Mucosa of gallbladder (tissue), 1 donor: ENCODE measurements at places on chromosomes 7 and 10. TPM values are rescaled to one million over a fixed set of nuclear protein-coding genes. Genes with fewer than 3 reads are reported as not detected.

GRCh38 chr7:107560898-107561516 lies 2.7 kb downstream of the COG5 start:
- DNase-seq = no peak

GRCh38 chr10:15783941-15784636 lies 64.4 kb upstream of the ITGA8 start:
- DNase-seq = no peak

The EBLN1 gene
- not detected for total RNA-seq

The RADIL gene
- total RNA-seq = 2.4 TPM

DNA sequence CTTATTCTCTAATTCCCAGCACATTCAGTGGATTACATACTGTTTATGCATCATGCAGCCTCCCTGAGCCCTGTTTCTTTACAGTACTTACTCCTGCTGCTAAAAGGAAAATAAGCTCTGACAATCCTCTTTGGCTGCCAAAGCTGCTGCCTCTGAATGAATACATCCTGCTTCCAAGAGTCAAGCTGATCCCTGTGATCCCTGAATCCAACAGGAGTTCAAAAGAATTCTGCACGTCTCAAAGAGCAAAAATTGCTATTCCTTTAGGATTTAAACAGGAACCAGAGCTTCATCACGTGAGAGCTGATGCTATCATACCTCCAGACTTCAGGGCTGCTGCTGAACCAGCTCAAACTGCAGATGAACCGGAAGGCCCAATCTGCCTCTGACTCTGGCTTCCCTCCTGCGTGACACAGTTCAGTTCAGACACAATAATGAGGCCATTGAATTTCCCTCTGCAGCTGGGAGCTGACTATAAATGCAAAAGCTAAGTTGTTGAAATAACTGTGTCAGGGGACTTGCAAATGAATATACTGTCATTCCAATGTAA lies 851.0 kb upstream of the PHF14 start:
- peak; percentile 13 for DNase-seq

DNA sequence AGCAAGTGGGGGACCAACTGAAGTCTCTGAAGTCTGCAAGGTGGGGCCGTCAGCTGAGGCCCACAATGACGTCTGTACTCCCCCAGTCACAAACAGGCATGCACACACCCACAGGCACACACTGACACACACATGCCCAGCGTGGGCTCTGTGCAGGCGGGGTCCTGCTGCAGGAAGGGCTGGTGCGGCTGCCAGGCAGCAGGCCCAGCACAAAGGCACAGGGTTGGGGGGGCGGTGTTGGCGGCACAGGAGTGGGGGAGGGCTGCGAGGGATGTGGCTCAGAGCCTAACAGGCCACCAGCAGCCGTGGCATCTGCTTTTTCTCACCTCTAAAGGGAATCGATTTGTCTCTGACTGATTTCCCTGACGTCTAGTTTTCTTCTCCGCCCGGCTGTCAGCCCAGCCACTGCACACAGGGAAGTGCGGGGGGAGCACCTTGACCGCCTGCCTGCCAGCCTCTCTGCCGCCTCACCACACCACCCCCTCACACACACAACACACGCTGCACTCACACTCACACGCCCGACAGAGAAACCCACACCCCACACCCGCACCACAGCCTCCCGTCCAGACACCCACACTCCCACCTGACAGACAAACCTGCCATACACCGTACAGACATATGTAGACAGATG lies 43.5 kb upstream of the ZMIZ1 start:
- DNase-seq = peak; percentile 57

DNA sequence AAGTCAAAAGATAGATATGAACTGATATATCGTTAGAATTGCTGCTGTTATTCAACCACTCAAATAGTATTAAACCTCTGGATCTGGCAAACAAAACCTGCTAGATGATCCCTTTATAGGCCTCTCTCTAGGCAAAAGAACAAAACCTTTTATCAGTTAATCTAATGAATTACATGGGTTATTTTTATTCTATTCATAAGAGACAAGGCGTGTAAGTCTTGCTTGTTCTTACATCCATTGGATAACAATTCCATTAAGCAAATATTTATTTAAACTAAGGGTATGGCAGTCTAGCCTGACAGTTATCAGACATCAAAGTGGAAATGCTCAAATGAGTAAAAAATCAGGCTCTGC lies 16.6 kb upstream of the ADRB1 start:
- DNase-seq = no peak

- DNase-seq = no peak
Observed at GRCh38 chr10:6482737-6483357, 97.2 kb downstream of the PRKCQ start.

DNA sequence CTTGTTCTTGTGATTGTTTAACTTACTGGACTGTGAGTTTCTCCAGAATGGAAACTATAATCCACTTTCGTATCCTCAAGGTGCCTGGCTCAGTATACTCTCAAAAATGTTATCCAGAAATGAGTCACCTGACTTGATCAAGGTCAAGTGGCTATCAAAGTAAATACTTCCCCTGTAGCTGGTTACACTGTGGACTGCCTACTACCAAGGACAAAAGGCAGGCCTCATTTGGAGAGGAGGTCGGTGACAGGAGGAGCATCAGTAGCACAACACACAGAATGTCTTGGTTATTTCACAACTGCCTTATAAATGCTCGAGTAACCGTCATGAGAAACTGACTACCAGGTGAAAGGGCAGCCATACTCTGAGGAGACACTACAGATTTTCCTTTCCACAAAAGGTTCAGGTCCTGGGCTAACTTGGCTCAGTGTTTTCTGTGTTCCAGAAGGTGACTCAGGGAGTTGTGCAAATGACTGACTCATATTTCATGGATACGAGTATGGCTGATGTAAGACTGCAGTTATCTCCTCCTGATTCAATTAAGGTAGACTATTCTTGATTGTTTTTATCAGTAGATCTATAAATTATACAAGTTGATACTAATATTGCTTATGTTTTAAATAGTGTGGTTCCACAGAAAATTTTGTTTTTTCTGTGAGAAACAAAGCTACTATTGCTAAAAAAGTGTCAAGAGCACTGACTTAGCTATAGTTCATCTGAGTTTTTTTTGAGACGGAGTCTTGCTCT lies 4.2 kb upstream of the CCNY start:
- no peak for DNase-seq

The MICU1 gene
- total RNA-seq = 42.0 TPM

DNA sequence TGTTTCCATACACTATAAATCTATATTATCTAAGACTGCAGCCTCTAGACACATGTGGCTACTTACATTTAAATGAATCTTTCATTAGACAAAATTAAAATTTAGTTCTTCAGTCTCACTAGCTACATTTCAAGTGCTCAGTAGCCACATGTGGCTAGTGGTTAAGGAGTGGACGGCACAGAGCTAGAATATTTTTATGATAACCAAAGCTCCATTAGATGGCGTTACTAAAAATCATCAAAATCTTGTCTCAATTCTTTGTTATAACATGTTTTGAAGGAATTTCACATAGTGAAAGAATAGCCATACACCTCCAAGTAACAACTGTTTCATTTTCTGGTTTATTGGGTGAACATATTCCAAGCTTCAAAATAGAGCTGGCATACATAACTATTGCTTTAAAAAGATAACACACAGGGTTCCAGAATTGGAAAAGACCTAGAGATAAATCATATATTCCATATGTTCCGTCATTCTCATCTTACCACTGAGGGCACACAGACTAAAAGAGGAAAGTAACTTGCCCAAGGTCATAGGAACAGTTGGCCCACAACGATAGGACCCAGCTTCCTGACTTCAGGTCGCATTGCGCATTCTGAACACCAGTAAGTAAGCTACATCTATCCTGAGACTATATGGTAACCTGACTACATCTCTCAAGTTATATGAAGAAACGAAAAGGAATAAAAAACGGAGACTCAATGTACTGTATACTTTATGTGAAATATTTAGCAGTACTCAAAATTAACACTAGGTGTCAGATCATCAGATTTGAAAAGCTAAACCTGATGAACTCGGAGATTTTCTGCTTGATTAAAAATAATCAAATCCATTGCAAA lies 66.6 kb downstream of the CAV1 start:
- no peak for DNase-seq

- DNase-seq = no peak
Observed at GRCh38 chr10:133327651-133328357, 8.9 kb downstream of the CALY start.

The IL15RA gene
- total RNA-seq = 25.6 TPM

- DNase-seq = peak; percentile 15
Observed at GRCh38 chr7:80859272-80859970, 59.4 kb downstream of the SEMA3C start.

DNA sequence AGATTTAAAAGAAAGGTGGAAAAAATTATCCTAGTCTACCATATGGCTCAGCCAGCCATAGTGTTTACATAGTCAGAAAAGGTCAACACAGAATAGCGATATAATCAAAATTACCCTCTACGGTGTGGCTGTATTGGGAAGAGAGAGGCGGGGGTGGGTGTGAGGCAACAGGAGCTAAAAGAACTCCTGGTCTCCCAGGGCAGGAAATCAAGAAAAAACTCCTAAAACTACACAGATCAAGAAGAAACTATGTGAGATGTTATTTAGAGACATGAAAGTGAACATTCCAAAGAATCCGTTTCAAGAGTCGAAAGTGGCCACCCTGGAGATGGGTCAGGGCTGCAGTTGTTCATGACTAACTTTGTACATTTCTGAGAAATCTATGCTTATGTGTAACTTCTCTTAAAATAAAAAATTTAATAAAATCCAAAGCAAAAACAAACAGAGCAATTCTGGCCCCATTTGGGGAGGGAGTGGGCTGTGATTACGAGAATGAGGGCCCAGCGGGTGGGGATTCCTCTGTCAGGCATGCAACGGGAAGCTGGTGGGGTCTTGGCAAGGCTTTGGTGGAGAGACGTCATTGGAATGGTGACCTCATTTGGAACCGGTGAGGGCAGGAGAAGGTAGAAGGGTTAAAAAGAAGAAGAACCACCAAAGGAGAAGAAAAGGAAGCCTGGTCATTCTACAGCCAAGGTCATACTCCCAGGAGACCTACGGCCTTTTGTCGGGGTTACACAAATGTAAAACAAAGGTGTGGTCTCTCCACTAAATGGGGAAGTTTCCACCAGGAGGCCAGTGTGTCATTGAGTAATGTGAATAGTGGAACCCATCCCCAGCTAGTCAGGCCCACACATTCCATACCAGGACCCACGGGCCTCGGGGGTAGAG lies 71.2 kb upstream of the DUSP5 start:
- DNase-seq = no peak

The IQUB gene
- 2.9 TPM for total RNA-seq

The ST8SIA6 gene
- 0.92 TPM for total RNA-seq

DNA sequence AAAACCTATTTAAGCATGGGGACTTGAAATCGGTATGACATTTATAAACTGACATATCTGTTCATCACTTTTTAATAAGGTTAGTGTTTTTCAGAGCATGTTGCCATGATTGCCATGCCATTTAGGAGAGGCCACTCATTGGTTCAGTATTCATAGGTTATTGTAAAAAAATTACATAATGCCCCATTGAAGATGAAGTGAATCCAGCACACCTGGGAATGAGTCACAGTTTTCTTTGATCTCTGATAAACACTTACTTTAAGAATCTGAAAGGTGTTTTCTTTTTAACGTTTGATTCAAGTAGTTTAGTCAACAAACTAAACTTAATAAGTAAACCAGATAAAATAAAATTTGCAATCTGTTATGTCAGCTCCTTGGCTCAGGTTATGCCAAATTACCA lies 278.3 kb downstream of the ARL4A start:
- DNase-seq = no peak

DNA sequence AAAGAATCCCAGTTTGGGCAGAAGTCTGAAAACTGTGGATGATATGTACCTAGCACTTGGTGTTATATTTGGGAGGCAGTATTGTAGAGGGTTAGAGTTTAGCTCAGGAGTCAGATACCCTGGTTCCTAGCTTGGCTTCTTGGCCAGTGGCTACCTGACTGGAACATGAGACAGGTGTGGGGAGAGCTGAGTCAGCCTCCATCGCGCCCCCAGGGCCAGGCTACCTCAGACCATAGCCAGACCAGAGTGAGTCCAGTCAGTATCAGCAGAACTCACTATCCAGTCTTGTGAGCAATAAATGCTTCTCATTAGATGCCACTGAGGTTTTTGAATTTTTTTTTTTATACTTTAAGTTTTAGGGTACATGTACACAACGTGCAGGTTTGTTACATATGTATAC lies 26.0 kb downstream of the CYP3A5 start:
- DNase-seq = no peak

DNA sequence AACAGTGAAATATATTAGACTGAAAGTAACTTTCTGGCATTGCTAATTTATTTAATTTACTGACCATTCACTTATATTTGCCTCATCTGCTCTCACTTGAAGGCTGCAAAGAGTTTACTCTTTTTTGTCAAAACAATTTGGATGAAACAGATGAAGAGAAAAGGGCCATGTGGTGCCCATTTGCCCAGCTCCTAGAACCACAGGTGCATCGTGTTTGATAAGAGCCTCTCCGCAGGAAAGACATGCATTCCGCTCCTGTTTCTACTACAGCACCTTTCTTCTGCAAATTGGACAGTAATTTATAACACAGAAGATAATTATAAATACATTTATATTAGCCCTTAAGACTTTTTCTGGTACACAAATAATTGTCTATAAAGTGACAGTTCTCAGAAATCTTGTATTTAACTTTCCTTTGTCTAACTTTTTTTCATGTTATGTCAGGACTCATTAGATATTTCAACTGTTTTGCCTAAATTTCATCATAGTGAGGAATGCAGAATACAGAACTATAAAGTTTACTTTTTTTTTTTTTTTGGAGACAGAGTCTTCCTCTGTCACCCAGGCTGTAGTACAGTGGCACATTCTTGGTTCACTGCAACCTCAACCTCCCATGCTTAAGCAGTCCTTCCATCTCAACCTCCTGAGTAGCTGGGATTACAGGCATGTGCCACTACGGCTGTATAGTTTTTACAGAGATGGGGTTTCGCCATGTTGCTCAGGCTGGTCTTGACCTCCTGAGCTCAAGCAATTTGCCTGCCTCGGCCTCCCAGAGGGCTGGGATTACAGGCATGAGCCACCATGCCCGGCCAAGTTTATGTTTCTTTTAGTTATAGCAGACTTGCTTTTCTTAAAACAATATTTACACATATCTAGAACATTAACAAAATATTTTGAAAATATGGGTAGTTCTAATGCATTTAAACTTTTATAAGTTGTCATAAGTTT lies 869 bp downstream of the LAMB4 start:
- DNase-seq = no peak

The ASB10 gene
- not detected for total RNA-seq

The PALD1 gene
- 15.5 TPM for total RNA-seq

DNA sequence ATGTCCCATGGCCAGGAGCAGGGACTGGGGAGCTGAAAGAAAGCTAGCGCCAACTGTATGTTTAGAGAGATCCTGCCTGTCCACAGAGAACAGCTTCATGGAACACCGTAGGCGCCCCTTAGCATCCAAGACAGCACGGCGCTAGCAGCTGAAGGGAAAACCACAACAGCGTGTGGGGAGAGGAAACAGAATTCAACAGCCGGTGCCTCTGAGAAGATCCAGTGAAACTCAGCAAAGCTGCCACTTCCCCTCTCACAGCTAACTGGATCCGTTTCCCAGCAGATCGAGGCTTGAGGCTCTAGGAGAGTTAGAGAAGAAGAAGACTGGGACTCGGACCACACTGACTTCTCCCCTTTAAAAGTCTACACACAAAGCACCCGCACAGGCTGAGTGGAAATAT lies 145.0 kb downstream of the MAD1L1 start:
- no peak for DNase-seq

The COL17A1 gene
- 0.49 TPM for total RNA-seq

The ZNF511 gene
- total RNA-seq = 35.9 TPM
